ENCODE measurements at places on chromosomes 7 and 10. TPM values are rescaled to one million over a fixed set of nuclear protein-coding genes. Genes with fewer than 3 reads are reported as not detected.

HOXA3 gene
- 6.8 TPM for total RNA-seq

FEZF1 gene
- total RNA-seq: not detected

SLC16A9 gene
- total RNA-seq: 1.2 TPM

PLAC9 gene
- total RNA-seq: 2.6 TPM

GPR26 gene
- total RNA-seq: not detected

ICA1 gene
- total RNA-seq: 1.2 TPM

KCNMA1 gene
- 107 TPM for total RNA-seq

SLC12A9 gene
- total RNA-seq: 12.2 TPM

Data from smooth muscle cell of the umbilical artery (primary cell).